ENCODE measurements at places on chromosomes 7 and 10.

DNA sequence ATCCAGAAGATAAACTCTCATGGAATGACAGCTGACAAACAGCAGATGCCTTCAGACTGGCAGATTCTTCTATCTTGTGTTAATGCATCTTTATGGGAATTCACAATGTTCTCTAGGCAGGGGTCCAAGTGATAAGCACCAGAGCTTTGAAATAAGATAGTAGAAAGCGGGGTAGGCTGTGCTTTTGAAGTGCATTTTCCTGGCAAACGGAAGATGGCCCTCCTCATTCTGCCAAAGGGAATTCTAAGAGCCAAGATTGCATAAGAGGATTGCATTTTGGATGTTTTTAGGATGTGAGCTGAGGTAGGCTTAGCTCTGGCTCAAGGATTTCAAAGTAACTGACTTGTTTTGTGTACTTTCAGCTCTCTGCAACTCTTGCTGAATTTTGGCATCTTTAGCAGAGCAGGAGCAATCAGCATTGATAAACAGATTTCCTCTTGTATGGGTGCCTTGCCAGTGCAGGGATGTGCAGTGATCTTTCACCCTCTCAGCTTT, 298.5 kb upstream of the KLF6 start:
- DNase-seq: no peak

DNA sequence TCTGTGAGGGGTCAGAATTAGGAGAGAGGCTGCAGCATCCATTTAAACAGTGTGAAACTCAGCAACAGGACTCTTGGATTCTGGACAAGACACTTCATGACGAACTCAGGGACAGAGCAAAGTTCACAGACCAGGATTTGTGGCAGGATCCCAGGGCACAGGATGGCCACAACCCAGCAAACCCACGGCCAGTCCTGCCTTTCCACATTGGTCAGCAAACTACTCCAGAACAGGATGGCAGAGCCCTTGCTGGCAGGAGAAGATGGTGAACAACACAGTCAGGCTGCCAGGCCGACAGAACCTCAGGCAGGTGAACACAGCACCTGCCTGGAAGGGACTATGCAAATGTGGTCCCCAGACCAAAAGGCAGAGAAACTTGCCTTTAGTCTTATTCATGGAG, 34.4 kb downstream of the VSTM4 start:
- DNase-seq: no peak

DNA sequence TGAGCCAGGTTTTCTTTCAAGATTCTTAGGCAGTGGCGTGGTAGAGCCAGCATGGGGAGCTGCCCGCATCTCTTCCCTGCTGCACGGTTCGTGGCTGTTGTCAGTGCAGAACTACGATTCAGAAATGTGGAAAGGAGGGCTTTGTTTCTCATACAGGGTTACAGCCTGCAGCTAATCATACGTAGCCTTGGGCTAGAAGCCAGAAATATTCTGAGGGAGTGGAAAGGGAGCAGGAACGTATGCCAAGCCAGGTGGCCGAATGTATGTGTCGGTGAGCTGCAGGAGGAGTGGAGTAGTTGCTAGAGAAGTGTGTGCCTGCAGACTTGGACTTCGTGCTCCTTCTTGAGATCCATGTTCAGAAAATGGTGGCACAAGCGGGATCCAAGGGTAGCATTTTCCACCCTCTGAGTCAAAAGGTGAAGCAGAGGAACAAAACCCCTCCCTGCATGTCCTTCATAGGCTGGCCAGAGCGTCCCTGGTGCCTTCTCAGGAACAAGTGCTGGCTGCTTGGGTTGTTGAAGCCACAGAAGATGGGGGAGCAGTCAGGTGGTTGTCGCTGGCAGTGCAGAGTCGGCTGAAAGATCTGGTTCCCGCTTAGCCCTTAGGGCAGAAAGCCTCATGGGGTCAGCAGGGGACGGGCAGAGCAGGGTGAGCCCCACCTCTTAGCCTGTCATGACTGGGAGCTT, 40.9 kb downstream of the LANCL2 start:
- DNase-seq: no peak

- no peak for DNase-seq
Measured at GRCh38 chr7:26723129-26723528, 141.3 kb downstream of the SKAP2 start.

DNA sequence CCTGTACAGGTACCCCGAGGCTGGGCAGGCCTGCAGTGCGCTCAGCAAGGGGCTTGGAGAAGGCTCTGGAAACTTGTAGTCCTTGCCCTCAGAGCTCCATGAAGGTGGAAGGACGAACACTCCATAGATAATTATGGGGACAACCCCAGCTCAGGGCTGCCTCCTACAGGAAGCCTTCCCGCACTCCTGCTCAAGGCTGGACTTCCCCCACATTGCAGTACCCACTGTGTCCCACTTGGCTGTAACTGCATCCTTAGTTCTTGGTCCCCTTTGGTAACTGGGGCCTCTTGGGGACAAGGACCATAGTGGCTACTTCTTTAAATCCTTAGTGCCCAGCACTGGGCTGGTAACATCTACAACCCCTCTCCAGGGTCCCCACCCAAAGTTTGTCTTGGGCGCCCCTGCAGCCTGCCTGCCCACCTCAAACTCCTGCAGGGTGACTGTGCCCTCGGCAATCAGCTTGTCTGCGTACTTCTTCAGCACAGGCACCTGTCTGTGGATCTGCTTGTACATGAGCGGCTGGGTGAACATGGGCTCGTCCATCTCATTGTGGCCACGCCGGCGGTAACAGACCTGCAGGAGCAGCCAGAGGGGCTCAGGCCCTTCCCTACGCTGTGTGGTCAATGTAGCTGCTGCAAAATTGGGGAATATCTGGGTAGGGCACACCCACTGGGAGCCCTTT, 17.1 kb downstream of the OGDHL start:
- no peak for DNase-seq

DNA sequence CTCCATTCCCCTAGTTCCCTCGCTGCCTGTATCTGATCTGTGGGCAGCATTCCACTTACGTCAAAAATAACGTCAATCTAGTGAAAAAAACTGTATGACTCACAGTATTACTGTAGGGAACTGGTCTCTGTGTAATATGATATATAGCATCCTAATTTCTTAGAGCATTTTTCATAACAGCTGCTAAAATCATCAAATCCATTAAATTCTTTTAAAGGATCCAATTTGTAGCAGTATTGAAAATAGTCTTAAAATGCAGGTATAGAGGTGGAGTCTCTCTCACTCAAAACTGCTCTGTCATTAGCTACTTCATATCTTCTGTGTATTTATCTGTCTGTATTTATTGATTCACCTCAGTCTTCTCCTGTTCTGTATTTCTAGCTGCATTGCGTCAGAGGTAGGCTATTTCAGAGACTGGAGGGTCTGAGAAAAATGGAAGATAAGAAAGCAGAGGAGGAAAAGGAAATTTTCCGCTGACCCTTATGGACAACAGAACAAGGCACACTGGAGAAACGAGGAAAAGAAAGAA, 59.9 kb downstream of the PON1 start:
- no peak for DNase-seq

DNA sequence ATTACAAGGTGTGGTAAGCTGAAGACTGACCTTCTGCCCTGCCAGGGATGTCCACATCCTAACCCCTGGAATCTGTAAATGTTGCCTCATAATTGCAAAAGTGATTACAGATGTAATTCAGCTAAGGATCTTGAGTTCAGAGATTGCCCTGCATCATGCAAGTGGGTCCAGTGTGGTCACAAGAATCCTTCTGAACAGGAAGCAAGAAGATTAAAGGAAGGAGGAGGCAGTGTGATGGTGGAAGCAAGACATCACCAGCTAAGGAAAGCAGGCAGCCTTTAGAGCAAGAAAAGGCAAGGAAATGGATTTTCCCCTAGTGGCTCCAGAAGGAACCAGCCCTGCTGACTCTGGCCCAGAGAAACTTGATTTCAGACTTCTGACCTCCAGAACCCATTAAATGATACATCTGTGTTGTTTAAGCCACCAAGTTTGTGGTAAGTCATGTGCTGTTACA, 78.1 kb downstream of the USP6NL start:
- DNase-seq: no peak

DNA sequence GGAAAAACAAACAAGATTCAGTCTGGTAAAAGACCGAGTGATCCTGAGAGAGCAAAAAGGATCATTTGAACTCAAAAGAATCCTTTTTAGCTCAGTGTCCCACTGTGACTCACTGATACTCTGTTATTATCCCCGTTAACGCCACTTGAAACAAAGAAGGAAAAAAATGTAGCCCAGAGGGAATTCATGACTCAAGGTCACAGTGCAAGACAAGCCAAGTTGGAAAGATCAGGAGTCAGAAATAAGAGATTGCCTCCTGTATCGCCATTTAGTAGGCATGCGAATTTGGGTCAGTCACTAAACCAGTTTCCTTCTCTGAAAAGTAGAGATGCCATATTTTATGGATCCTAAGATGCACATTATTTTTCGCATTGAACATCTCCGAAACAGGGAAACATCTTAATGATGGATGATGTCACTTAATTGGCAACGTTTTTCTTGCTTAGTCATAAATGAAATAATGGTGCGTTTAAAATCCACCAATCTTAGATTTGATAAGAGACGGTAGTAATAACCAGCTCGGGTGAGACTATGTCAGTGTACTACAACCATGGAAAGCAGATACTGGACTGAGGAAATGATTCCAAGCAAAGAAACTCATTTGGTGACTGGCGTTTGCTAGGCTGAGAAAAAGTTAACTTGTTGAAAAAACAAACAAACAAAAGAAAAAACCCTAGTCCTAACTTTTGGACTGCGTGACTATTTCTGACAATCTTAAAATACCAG, 502.0 kb upstream of the CELF2 start:
- DNase-seq: no peak

DNA sequence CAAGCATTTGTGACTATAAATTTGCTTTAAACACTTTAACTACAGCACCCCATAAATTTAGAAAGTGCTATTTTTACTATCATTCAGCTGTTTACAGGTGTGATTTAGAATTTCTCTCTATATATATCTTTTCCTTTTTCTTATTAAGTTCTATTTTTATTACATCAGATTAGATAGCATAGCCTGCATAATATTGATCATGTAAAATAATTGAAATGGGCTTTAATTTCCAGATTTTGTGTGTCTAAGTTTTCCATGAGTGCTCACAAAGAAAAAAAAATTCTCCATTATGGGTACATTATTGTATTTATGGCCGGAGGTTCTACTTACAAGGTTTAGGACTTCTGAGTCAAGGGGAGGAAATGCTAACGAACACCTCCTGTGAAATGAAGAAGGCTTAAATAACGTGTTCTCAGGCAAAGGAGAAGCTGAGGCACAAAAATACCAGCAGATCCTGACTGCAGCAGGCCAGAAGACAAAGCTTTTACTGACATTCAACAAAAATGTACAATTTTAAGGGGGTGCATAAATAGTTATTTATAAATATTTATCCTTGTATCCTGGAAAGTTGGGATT, 114.2 kb downstream of the RNF133 start:
- no peak for DNase-seq

- DNase-seq: no peak
Measured at GRCh38 chr7:11775401-11775800, 56.6 kb downstream of the THSD7A start.

- DNase-seq: peak; percentile 23
Measured at GRCh38 chr10:68202960-68203353, 29.0 kb downstream of the ATOH7 start.

All from naive thymus-derived CD4-positive, alpha-beta T cell (primary cell).